ENCODE measurements at places on chromosomes 7 and 10. TPM values are rescaled to one million over a fixed set of nuclear protein-coding genes. Genes with fewer than 3 reads are reported as not detected.

GRCh38 chr7:69736126-69736810 lies 138.0 kb downstream of the AUTS2 start:
- peaks cover 8% of the 10 kb centered on the region for H3K4me1 ChIP-seq
- H3K36me3 ChIP-seq, result no peaks in the 10 kb centered on the region
- H3K27ac ChIP-seq, result no peak overlapping the region

DNA sequence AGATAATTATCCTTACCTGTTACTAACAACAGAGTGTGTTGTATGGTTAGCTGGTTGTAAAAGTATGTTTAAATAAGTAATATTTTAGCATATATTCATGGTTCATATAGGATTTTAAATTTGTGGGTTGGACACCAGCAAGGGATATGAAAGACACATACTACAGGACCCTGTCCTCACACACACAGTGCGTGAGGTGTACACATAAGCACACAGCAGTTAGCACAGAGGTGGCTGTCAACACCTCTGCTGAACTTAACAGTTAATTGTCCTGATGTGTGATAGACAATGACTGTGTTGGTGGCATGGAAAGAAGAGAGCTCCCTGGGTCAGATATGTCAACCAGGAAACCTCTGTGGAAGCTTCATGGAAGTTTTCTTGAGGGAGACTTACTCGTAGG lies 23.3 kb upstream of the NUP42 start:
- no peak for DNase-seq
- H3K27ac ChIP-seq, result no peak overlapping the region
- no peaks in the 10 kb centered on the region for H3K27me3 ChIP-seq
- H3K4me1 ChIP-seq, result no peaks in the 10 kb centered on the region
- H3K36me3 ChIP-seq, result no peaks in the 10 kb centered on the region

The AKR1C4 gene
- total RNA-seq, result not detected

DNA sequence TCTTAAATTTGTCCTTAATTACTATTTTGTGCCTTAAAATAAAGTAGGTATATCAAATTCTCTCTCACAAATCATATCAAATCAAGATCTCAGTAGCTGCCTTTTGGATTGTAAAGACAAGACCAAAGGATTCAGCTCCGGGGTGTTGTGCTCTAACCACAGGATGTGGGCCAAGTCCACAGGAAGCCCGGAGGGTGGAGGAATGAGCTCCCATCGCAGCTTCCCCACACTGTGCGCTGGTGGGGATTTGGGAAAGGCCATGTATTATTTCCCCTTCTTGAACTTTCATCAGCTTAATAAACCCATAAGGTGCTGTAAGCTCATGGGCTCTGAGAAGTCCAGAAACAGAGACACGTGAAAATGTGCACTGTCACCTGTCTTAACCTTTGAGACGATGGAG lies 241.6 kb upstream of the TCERG1L start:
- no peaks in the 10 kb centered on the region for H3K4me1 ChIP-seq
- H3K27me3 ChIP-seq, result no peaks in the 10 kb centered on the region

DNA sequence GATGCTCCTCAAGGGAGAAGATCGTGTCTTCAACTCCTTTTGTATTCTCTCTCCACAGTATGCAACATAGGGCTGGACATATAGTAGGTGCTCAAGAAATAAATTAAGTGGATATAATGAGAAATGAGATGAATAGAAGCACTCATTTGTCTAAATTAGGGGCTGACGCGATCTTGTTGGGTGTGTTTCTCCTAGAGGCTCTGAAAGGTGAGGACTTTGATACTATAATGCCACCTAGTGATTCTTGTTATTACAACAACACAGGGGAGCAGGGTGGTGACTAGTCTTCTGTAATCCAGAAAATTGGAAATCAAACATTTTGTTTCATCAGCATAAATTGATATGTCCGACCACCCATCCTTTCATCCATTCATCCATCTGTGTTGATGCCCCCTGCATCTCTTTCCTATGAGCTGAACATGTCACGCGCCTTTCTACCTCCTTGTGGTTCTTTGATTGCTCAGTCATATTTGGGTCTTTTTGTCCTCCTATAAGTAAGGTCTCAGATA lies 3.5 kb upstream of the CFAP58 start:
- no peaks in the 10 kb centered on the region for H3K36me3 ChIP-seq
- no peaks in the 10 kb centered on the region for H3K27me3 ChIP-seq
- no peak overlapping the region for H3K27ac ChIP-seq
- no peaks in the 10 kb centered on the region for H3K4me1 ChIP-seq

DNA sequence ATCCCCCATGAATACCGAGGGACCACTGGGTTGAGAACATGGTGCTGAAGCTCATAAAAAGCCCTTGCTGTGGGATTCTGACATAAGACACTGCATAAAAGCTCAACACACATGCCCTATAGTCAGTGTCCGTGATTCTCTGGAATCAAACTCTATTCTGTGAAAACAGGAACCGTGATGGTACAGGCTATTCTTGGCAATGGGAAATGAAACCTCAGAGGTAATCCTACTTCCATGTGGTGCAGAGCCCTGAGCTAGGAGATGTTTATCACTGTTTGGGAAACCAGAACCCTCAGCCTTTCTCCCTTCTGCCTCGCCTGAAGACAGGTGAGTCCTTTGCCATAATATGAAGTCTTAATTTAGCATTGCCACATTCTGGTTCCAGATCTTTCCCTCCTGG lies 80.8 kb upstream of the PRSS1 start:
- no peak for DNase-seq
- H3K27ac ChIP-seq, result no peak overlapping the region
- H3K4me3 ChIP-seq, result no peak overlapping the region
- no peaks in the 10 kb centered on the region for H3K27me3 ChIP-seq
- no peaks in the 10 kb centered on the region for H3K4me1 ChIP-seq

DNA sequence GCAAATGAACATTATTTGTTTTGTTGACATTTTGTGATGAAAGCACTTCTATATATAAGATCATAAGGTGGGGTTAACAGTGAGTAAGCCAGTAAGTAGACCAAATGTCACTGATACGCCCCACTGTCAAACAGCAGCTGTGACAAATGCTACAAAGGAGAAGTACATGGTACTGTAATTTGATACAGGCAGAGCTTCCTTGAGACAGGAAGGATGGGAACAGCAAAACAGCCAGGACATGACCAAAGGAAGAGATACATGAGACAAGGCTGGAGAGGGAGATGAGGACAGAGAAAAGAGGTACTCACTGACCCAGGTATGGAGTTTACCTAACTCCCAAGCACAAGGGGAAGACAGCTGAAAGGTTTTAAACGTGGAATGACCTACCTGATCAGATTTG lies 127.0 kb downstream of the SRPK2 start:
- H3K27me3 ChIP-seq, result no peaks in the 10 kb centered on the region
- DNase-seq, result no peak
- H3K27ac ChIP-seq, result no peak overlapping the region
- H3K4me3 ChIP-seq, result no peak overlapping the region
- no peaks in the 10 kb centered on the region for H3K36me3 ChIP-seq

DNA sequence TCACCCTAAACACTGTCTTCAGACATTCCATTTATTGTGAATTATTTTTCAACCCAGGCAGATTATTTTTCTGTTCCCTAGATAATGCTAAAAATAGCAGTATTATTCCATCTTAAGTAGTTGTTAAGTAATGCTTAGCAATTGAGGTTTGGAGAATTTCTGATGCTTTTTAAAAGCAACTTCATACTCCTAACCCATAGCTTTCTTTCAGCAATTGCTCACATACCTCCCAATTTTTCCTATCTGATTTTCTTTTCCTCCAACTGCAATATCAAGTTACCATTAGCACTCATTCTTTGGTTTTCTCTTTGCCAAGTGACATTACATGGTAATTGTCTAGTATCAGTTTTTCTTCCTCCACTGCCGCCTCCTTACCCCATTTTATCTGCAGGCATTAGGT lies 104.7 kb downstream of the GPR85 start:
- H3K27me3 ChIP-seq, result no peaks in the 10 kb centered on the region
- no peak overlapping the region for H3K27ac ChIP-seq
- H3K36me3 ChIP-seq, result no peaks in the 10 kb centered on the region
- H3K4me1 ChIP-seq, result no peaks in the 10 kb centered on the region
